ENCODE measurements at places on chromosomes 6 and 20.

DNA sequence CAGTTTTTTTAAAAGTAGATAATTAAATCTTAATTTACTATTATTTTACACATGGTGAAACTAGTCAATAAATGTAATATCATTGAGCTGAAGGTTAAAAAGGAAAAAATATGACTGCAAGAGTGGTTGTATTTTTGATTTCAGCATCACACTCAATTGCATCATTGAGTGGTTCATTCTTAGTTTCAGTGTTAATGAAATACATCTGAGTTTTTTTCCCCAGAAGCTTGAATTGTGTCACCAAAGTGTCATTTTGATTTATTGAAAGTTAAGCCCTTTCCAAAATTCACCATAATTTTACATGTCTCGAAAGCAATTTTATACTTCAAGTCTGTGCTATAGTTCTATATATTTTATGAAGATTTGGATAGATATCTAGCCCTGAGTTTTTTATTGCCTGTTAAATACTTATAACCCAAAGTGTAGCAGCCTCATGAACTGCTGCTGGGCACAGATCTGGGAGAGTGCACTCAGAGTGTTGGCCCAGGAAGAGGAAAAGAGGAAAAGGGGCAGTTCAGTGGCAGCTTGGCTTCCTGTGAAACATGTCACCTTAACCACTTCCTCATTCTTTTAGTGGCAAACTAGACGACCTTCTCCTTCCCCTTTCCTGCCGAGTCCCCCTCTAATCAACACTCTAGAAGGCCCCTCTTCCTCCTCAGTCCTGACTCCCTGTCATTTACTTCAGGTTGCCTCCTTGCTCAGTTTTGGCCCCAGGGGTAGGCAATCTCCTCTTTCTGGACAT lies 140.7 kb downstream of the ESR1 start:
- peak; percentile 11 for DNase-seq

GRCh38 chr20:59455402-59456341 lies 148.7 kb upstream of the PHACTR3 start:
- DNase-seq, result peak; percentile 7

GRCh38 chr6:161272635-161273273 lies 1.1 kb downstream of the AGPAT4 start:
- DNase-seq, result peak; percentile 49

GRCh38 chr6:170108456-170108855 lies 182.4 kb downstream of the DLL1 start:
- DNase-seq, result no peak

GRCh38 chr6:3392930-3393835 lies 63.7 kb downstream of the SLC22A23 start:
- no peak for DNase-seq

- no peak for DNase-seq
Observed at GRCh38 chr6:140475086-140475485, 1100.6 kb upstream of the CITED2 start.

GRCh38 chr20:10846766-10847165 lies 173.0 kb upstream of the JAG1 start:
- no peak for DNase-seq

DNA sequence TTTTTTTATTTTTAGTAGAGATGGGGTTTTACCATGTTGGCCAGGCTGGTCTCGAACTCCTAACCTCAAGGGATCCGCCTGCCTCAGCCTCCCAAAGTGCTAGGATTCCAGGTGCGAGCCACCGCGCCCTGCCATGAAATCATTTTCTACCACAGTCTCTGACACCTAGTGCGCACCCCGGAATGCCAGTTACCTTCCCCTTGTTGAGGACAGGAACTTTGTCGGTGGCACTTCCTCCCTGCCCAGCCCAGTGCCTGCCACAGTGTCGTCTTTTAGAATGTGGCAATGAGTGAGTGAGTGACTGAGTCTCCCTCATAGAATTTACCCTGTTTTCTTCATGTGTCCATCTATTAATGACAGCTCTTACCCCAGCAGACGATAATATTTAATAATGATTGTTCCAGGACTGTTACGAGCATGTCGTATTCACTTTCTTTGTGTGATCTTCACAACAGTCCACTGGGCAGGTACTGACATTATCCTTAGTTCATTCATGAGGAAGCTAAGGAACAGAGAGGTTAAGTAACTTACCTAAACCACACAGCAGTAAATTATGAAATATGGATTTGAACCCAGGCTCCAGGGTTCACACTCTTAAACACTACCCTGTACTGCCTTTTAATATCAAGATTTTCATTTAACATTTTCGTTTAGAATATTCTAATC lies 1.8 kb downstream of the OSBPL2 start:
- DNase-seq, result no peak

DNA sequence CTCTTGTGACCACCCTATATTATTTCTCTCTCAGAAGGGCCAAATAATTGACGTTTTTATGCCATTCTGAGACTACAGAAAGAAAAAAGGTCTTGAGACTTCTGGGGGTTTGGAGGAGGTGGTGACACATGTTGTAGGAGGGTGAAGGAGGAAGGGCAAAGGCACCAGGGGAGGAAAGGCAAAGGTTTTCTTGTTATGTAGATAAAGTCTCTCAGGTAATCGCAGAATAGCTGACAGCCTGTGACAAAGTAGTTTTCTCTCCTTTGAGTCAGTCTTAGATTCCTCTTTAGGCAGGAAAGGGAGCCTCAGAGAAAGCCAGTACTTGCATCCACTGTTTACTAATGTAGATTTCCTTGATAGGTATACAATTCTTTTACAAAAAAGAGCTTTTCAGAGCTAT lies 23.6 kb downstream of the OR2B2 start:
- DNase-seq, result no peak

DNA sequence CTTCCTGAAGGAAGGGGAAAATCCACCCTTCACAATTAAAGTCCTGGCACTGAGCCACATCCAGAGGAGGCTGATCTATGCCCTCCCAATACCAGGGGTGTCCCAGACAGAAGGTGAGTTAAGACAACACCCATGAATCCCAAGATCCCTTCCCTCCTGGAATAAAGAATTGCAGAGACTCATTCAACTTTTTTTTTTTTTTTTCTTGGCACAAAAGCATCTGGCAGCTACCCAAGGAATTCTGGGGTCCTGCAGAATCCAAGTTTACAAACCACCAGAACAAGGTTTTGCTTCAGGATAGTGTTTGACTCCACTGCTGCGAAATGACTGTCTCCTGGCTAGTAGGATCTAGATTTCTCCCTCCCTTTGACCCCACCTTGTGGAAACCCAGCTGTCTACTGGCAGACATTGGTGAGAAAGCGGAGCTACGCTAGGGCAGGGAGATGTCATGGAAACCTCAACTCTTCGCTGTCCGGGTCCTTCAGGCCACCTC lies 37.4 kb downstream of the JAG1 start:
- DNase-seq, result peak; percentile 92

DNA sequence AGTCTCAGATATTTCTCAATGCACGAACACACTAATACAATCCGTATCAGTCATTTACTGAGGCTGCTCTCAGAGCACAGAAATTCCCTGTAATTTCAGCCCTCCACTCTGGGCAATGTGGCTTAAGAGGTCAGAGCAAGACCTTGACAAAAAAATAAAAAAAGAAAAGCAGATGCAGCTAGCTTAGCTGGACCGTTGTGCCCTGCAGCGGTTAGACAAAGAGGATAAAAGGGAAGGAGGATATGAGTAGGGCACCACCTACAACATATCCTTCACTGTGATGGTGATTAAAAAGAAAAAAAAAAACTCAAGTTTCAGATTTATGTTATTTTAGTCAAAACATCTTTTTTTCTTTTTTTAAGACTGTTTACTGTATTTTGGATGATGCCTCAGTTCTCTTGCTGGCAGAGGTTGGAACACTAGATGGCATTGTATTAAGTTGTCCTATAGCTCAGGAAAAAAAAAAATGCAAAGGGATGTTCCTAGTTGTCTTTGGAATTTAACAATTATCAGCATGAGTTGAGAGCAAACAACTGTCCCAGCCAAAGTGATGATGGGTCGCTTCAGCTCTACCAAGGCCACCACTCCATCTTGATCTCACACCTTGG lies 59.9 kb downstream of the ANKEF1 start:
- no peak for DNase-seq

DNA sequence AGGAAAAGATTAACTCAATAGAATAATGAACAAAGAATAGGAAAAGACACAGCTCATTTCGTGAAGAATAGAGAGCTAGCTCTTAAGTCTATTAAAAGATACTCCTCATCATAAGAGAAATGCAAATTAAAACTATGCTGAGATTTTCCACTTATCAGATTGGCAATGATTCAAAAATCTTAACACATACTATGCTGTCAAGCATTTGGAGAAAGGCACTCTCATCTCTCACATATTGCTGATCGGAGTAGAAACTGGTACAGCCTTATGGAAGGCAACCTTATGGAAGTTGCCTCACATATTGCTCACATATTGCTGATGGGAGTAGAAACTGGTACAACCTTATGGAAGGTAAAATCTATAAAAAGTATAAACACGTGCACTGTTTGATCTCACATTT lies 21.4 kb upstream of the PLAGL1 start:
- no peak for DNase-seq

DNA sequence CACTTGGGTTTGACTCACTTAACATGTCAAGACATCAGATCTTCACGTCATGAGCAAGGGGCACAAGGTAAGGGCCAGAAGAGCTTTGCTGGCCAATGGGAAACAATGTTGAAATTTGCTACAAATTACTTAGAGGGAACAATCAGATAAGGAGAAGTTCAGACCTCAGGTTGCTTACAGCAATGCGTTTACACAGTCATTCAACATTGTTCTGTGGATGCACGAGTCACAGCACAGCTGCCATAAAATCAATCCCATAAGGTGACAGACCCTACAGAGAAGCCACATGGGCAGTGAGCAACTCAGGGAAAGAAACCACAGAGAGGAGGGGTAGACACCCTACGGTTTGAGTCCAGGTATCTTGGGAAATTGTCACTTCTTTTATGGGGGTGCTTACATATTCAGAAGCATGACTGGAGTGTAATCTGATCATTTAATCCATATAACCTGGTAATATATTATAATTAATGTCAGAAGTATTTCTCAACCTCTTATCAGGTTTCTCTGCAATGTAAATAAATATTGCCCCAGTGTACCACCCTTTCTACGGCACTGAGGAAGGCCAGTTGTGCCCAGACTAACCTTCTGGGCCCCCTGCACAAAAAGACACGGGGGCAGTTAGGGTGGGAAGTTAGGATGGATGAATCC lies 2.3 kb upstream of the SLC22A2 start:
- DNase-seq, result no peak

- DNase-seq, result peak; percentile 76
Observed at GRCh38 chr20:34538671-34539123, 19.8 kb upstream of the MAP1LC3A start.

DNA sequence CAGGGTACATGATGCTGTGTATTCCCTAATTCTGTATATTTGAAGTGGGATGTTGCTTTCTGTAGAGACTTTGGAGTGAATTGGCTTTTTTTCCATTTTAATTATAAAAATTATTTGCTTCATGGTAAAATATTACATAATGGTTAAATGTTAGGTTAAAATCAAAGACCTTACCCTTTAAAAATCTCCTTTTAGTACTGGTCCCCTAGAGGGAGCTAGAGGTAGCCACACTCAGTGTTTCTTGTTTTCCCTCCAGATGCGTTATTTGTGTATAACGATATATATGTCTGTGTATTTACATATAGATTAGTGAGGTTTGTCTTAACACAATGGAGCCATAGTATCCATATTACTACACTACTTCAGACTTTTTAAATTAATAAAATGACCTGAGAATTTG lies 146.7 kb downstream of the PLCB4 start:
- DNase-seq, result no peak

DNA sequence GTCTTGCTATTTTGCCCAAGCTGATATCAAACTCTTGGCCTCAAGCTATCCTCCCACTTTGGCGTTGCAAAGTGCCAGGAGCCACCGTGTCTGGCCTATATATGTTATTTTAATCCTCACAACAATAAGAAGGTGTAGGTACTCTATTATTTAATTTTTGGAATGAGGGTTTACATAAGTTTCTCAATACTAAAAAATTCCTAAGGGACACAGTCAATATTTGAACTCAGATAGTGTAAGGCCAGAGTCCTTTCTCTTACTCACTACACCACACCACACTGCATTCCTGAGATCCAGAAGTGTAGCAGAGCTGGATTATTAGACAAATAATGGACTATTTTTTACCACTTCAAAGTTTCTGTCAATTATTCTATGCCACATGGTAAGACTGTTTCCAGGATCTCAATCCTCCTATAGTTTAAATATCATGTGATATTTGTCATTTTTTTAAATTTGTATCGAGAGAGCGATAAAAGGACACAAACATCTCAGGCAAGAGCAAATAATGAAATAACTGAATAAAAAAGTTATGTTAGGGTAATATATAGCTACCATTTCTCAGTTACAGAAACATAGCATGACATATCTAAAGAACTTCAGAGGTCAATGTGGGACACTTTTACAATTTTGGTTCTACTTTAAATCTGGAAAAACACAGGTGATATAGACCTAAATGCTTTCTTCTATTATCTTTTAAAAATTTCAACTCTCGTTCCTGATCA lies 162.2 kb upstream of the THEMIS start:
- peak; percentile 36 for DNase-seq

- DNase-seq, result no peak
Observed at GRCh38 chr20:36591281-36591680, 14.3 kb upstream of the RAB5IF start.

- DNase-seq, result peak; percentile 95
Observed at GRCh38 chr6:12483712-12484111, 193.6 kb downstream of the EDN1 start.

- no peak for DNase-seq
Observed at GRCh38 chr6:155374681-155375080, 60.4 kb upstream of the TFB1M start.

- DNase-seq, result no peak
Observed at GRCh38 chr6:158512809-158513208, 47.1 kb upstream of the TMEM181 start.

DNA sequence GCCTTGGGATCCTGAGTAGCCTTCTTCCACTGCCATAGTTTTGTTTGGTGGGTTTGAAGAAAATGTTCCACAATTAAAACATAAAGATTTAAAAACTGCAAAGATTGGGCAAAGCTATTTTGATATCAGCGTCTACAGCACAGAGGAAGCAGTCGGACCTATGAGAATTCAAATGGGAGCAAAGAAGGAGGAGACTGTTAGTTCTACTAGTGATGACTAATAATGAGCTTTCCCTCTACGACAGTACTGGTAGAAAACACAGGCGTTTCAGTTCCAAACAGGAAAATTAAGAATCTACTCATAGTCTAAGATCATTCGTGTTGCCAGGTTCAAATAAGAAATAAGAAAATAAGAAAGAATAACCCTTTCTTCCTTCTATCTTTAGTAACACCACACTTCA lies 121.2 kb downstream of the INSM1 start:
- DNase-seq, result no peak

GRCh38 chr20:55538261-55538908 lies 466.9 kb downstream of the CBLN4 start:
- no peak for DNase-seq

- DNase-seq, result no peak
Observed at GRCh38 chr6:79152269-79152737, 74.2 kb upstream of the PHIP start.

DNA sequence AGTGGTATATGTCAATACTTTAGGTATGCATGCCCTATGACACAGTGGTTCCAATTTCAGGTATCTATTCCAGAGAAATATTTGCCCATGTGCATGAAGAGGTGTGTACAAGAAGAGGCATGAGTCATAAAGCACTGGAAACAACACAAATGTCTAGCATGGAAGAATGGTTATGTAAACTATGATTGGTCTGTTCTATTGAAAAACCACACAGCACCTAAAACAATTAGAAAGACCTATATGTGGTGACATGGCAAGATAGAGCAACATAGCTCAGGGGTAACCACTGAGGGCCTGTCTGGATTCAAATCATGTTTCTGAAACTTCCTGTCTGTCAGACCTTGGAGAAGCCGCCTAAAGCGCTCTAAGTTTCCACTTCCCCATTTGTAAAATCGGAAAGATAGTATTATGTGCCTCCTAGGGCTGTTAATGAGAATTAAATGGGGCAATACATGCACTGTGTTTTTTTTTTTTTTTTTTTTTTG lies 76.0 kb upstream of the SHLD1 start:
- DNase-seq, result no peak
